GM06990 (cell line): ENCODE measurements at places on chromosomes 3 and 15.

- no peak for DNase-seq
These were observed 148.8 kb downstream of the TPRA1 start for GRCh38 chr3:127441764-127442163.

- DNase-seq: no peak
These were observed 356.3 kb downstream of the ZBTB20 start for GRCh38 chr3:114790752-114791151.

- no peak for DNase-seq
These were observed at the start of gene FAM107A for GRCh38 chr3:58577269-58577821. TSS of gene FAM107A (minus strand) at chr3:58577391. CDS start at chr3:58569860, 7,531 bp downstream.

GRCh38 chr15:88193415-88193814 is 63.1 kb downstream of the NTRK3 start:
- no peak for DNase-seq

DNA sequence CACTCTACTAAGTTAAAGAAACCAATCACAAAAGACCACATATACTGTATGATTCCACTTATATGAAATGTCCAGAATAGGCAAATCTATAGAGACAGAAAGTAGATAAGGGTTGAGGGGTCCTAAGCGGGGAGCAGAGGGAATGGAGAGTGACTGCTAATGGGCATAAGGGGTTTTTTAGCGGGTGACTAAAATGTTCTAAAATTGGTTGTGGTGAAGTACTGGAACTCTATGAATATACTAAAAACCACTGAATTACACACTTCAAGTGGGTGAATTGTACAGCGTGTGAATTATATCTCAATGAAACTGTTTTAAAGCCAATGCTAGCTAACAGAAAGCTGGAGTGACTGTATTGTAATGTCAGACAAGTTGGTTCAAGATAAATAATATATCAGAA is 33.3 kb downstream of the KPNA1 start:
- no peak for DNase-seq

- DNase-seq: no peak
These were observed 27.0 kb upstream of the POLG start for GRCh38 chr15:89361451-89362202.

- DNase-seq: no peak
These were observed 34.5 kb downstream of the ICE2 start for GRCh38 chr15:60444289-60444912.

- no peak for DNase-seq
These were observed 1211.8 kb upstream of the ALCAM start for GRCh38 chr3:104154896-104155295.
